ENCODE measurements at places on chromosomes 16 and 17.

DNA sequence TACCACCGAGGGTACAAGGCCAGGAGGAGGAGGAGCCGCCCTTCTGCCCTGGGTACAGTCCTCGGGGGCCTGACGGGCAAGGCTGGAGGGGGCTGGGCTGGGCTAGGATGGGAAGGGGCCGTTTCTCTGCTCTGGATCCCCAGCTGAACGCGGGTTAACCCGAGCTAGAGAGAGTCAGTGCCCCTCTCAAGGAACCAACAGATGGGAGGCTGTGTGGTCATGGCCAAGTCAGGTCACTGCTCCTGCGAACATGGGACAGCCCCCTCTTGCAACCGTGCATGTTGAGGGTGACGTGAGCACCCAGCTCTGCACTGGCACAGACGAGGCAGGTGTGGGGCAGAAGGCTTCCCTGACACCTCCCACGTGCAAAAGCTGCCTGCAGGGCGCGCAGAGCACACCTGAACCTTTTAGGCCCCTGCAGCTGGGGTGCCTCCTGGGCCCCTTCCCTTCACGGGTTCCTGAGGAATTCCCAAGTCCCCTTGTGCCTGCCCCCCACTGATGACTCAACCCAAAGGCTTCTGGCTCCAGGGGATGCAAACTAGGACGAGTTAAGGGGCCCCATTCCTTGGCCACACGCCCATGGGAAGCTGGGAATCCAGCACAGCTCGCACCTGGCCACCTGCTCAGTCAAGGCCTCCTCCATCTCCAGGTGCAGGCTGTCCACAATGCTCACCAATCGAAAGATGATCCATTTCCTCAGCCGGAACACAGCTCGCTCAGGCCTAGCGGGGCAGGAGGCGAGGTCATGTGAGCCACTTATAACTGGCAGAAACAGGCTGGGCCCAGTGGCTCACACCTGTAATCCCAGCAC, 6.3 kb downstream of the MYBBP1A start:
- no peak for DNase-seq

DNA sequence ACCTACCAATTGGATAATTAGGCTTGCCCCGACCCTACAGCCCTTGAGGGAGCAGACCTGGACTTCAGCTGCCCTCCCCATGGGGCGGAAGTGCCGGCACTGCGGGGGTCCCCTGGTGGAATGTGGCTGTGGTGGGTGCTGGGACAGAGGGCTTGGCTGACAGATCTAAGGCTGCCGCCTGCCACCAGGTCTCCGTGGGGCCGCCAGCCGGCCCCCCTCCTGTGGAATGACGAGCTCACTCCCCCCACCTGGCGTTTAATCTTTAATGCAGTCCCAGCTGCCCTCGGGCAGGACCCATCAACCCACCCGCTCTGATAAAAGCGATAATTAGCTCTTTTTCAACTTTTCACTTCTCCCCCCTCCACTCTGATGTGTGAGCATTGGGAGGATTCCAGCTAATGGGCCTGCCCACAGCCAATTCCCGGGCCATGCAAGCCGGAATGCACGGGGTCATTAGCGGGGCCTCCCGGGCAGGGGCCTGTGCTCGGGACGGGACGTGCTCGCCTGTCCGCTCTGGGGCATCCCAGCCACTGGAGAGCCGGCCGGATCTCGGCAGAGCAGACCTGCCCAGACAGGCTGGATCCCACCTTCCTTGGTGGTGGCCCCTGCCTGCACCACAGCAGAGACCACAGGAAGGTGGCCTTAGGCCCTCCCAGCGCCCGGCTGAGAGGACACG, 28.3 kb upstream of the GOSR2 start:
- DNase-seq: no peak

- no peak for DNase-seq
Measured at GRCh38 chr17:36731811-36732210, 130.4 kb downstream of the MRM1 start.

- DNase-seq: no peak
Measured at GRCh38 chr16:10906914-10907756, 30.1 kb downstream of the CIITA start.

GRCh38 chr17:67256075-67256732, 11.2 kb upstream of the HELZ start:
- DNase-seq: no peak

Measured in activated CD4-positive, alpha-beta T cell treated with anti-CD3 and anti-CD28 coated beads, Interleukin-2, amount 50 U/mL, for 24 hours (primary cell).